SK-MEL-5 (cell line): ENCODE measurements at places on chromosomes 5 and 9.
A peak's percentile ranks its signal among the peaks of the same experiment; 100 is the strongest.

DNA sequence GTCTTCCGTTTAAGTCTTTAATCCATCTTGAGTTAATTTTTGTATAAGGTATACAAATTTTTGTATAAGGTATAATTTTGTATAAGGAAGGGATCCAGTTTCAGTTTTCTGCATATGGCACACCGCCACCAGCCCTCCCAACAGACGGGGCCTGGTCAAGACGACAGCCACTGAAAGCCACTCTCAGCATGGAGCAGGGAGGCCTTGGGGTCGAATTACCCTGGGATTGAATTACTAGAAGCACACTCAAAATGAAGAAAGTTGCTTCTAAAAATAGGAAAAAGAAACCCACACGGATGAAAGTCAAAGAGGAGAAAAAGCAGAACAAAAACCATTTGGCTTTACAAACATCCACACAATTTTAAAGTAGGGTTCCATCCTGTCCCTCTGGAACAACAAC lies 586.2 kb upstream of the ADAMTS16 start:
- no peak for DNase-seq

GRCh38 chr5:170552621-170553115 lies 48.8 kb downstream of the KCNIP1 start:
- DNase-seq: no peak

DNA sequence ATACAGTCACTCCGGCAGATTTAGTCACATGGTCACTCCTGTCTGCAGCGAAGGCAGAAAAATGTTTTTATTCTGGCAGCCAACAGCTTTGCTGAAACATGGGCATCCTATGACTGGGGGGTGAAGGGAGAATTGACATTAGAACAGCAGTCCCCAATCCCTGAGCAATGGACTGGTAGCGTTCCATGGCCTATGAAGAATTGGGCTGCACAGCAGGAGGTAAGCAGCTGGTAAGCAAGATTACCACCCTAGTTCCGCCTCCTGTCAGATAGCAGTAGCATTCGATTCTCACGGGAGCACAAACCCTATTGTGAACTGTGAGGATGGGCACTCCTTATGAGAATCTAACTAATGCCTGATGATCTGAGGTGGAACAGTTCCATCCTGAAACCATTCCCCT lies 93.1 kb upstream of the FTMT start:
- no peak for DNase-seq

DNA sequence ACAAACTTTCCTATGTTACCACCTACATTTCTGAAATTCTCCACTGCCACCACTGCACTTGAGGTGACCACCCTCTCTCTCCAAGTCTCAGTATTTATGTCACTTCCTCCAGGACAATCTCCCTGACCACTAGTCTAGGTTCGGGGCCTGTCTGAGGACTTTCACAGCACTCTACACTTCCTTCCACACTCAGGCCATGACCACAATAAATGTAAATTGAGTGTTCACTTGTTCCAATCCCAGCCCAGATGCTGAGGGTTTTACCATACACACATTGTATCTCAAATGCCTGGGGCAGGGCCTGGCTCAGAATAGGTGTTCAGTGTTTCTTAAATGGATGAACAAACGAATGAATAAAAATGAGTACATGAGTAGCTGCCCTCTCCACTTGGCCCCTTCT lies 26.9 kb upstream of the CCNG1 start:
- DNase-seq: no peak

- no peak for DNase-seq
Observed at GRCh38 chr9:114316605-114317230, 6.2 kb upstream of the ORM1 start.

DNA sequence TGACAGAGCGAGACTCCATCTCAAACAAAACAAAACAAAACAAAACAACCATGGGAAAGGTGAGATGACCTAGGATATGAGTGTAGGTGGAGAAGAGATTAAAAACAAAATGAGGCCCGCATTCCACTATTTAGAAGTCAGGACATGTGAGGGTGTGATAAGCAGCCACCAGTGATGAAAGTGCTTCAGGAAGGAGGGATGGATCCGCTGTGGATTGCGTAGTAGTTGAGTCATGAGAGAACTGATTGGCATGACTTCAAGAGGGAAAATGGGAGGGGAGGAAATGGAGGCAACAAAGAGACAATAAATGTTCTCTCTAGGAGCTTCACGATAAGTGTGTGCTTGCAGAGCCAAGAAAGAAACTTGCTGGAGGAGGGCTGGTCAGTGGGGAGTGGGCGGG lies 367.6 kb downstream of the ARL15 start:
- DNase-seq: peak; percentile 11

GRCh38 chr5:83392766-83393503 lies 78.6 kb upstream of the VCAN start:
- no peak for DNase-seq

- DNase-seq: no peak
Observed at GRCh38 chr9:113631137-113631765, 167.7 kb downstream of the RGS3 start.

DNA sequence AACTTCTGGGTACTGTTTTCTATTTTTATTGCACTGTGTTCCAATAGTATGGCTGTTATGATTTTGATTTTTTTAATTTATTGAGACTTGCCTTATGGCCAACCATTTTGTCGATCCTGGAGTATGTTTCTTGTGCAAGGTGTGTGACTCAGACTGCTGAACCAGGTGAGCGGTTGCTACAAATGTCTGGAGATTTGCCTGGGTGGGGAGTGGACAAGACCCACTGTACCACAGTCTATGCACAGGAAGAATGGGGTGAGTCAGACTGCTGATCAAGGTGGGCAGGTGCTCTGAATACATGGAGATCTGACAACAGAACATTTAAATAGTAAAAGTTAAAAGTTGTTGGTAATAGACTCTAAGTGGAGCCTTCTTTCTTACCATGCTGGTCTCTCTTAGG lies 609.2 kb downstream of the CSNK1G3 start:
- no peak for DNase-seq
